ENCODE measurements at places on chromosomes 7 and 10.

GRCh38 chr7:47580811-47581331 lies 1.0 kb downstream of the TNS3 start:
- DNase-seq, result no peak

- no peak for DNase-seq
Measured at GRCh38 chr10:88473989-88474883, 108.9 kb downstream of the RNLS start.

- DNase-seq, result no peak
Measured at GRCh38 chr7:20172736-20173334, 44.3 kb downstream of the MACC1 start.

- no peak for DNase-seq
Measured at GRCh38 chr7:36034020-36034419, 119.0 kb upstream of the EEPD1 start.

- no peak for DNase-seq
Measured at GRCh38 chr10:35075228-35075627, 14.9 kb downstream of the CUL2 start.

DNA sequence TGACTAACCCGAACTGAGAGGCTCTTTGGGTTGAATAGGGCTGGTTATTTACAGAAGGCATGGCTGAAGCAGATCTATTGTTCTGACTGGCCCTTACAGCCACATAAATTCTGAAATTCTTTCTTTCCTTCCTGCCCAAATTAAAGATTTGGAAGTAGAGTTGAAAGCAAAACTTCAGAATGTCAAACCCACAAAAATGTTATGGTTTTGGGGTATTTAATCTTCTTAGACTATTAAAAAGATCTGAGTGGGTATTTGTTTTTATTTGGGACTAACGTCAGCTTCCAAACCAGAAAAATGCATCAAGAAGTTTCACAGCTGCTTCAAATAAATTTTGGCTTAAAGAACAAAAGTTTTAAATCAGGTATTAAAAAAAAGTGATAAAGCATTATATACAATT lies 124.5 kb downstream of the AHR start:
- DNase-seq, result no peak

GRCh38 chr10:88721392-88721791 lies 15.3 kb downstream of the LIPK start:
- no peak for DNase-seq

GRCh38 chr7:132133501-132133900 lies 442.8 kb downstream of the PLXNA4 start:
- DNase-seq, result no peak

DNA sequence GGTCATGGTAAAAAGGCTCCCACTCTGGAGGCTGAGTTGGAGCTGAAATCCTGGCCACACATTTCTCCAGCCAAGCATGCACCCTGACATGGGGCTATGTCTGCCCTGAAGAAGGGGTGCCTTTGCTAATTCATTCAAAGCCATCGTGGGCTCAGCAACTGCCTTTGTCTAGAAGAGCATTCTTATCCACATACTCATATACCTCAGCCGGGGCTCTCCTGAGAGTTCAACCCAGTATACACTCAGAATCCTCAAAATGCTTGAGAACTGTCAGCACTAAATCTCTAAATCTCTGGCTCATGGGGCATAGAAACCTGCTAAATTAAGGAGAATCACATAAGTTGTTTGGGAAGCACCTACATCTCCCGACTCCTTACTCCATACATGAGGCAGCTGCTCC lies 89.3 kb downstream of the MRPL32 start:
- no peak for DNase-seq

DNA sequence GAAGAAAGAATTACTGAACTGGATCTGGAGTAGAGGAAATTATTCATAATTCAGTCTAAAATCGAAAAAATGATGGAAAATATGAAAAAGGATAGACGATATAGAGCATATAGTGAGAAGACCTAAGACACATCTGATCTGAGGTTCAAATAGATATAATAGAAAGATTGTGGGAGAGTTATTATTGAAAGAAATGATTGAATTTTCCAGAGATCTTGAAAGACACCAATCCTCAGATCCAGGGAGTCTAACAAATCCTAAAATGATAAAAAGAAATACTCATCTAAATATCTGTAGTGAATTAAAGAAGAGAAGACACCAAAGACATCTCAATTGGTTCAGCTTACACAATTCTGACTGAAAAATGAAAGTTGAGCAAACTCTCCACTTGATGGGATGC lies 12.9 kb downstream of the TCAF1 start:
- DNase-seq, result no peak

- DNase-seq, result no peak
Measured at GRCh38 chr10:30095631-30096422, 36.4 kb upstream of the JCAD start.

DNA sequence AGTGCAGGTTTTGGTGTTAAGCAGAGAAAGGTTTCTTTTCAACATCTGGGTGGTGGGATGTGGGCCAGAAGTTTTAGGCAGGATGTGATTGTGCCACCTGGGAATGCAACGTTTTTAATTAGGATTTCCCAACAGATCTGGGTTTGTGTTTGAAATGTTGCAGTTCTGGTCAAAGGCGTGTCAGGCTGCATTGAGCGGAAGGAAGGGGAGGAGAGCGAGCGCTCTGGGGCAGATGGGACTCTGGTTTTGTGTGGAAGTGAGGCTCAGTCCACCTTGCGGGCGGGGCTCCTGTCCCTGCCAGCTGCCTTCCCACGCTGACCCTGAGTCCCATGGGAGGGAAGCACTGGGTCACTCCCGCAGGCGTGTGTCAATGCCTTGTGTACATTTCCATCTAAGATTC lies 767.7 kb downstream of the KCNMA1 start:
- no peak for DNase-seq

GRCh38 chr10:47094636-47095035 lies 183.4 kb downstream of the PTPN20 start:
- no peak for DNase-seq

GRCh38 chr7:138809346-138809745 lies 11.3 kb upstream of the ATP6V0A4 start:
- DNase-seq, result no peak

GRCh38 chr7:113141803-113142202 lies 23.4 kb upstream of the SMIM30 start:
- no peak for DNase-seq

GRCh38 chr10:95249467-95249866 lies 41.3 kb downstream of the PDLIM1 start:
- DNase-seq, result no peak

GRCh38 chr10:77101341-77101740 lies 536.3 kb downstream of the KCNMA1 start:
- no peak for DNase-seq

DNA sequence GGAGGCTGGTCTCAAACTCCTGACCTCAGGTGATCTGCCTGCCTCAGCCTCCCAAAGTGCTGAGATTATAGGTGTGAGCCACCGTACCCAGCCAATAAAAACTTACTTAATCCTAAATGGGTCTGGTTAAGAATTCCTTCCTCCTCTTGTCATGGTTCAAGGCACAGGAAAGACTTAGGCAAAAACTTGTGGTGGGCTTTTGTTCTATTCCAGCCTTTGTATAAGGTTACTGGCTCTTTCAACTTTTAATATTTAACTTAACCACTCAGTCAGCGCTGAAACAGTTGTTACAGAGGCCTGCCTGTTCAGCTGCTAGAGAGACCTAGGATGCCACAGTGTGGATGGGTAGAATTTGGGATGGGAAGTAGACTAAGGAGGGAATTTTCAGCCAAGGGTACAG lies 28.1 kb upstream of the GARS1 start:
- DNase-seq, result no peak

DNA sequence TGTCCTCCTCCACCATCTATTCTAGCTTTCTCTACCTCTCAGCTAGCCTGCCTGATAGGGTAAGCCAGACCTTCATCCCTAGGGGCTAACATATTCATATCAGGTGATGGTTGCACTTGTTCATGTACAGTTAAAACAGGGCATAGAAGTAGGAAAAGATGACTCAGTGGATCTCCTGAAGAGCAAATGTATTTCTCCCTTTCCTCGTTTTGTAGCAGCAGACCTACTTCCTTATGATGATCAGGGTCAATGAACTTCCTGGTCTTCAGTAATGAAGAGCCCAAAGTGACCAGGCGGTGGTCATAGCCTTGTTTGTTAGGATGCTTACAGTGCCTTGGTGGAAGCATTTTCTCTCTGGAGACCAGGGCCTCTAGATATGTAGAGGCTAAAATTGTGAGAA lies 6.3 kb downstream of the LIPJ start:
- no peak for DNase-seq

GRCh38 chr7:137475966-137476365 lies 132.4 kb upstream of the PTN start:
- DNase-seq, result no peak

DNA sequence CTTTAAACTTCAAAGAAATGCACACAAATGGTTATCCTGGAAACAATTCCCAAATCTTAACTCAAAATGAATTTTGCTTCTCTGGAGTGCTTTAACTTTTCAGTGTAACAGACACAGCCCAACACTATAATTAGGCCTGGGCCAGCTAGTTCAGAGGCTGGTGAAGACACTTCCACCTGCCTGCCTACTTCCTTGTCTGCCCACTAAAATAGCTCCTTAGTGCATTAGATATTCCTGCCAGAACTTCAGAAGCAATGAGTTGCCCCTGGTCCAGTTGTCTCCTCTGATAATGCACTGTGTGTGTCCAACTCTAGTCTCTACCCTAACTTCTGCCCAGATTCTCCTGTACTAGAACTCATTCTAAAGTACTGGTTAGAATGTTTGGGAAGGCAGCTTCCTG lies 150.9 kb upstream of the PRSS58 start:
- DNase-seq, result no peak

- DNase-seq, result no peak
Measured at GRCh38 chr7:143202161-143202560, 18.9 kb downstream of the TAS2R39 start.

DNA sequence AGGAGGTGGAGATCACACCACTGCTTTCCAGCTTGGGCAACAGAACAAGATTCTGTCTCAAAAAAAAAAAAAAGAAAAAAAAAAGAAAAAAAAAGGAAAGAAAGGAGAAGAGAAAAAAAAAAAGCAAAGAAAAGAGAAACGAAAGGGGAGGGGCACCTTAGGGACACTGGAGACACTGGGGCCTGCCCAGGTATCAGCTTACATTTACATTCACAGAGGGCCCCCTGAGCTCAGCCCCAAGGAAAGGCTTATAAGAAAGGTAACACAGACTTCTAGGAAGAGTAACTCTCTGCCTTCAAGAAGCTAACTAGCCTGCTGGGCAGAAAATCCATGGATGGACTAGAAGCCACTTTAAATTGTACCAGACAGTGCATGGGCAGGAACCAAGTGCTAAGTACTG lies 108.8 kb downstream of the NPY start:
- no peak for DNase-seq

DNA sequence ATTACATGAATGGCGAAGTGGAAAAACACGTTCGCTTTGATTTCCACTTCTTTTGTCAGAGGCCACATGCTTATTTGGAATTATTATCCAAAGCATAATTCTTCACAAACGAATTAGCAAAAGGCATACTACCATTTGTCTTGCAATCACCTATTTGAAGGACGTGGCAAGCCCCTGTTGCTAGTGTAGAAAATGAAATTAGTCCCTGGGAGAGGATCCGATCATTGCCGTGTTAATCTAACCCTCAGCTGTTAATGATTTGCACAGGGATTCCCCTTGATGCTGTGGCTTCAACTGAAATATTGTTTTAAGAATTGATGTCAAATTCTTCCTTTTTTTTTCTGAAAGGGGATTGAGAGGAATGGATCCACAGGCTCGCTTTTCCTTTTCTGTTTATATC lies 4.6 kb downstream of the AGMO start:
- DNase-seq, result no peak

DNA sequence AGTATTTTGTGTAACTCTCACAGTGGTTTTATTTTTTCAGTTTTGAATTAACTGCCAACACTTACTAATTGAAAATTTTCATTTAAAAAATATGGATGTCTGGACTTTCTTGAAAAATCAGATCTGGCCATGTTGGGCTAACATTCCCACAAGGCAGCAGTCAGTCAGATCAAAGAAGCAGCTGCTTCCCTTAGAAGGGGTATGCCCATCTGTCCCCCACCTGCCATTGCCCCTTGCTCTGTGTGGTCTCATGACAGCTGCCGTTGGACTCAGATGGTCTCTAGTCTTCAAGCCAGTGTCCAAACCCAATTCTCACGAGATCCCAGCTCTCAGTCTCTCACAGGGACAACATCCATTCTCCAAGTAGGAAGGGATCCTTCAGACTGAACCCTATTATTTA lies 212.1 kb upstream of the GHITM start:
- DNase-seq, result no peak

- DNase-seq, result no peak
Measured at GRCh38 chr7:151062399-151063211, 3.2 kb downstream of the SLC4A2 start.

- DNase-seq, result no peak
Measured at GRCh38 chr7:45187946-45188411, 30.4 kb downstream of the RAMP3 start.

Data from GM06990 (cell line).